Kidney (tissue), 22 donors: ENCODE measurements at places on chromosomes 3 and 15. TPM values are rescaled to one million over a fixed set of nuclear protein-coding genes. Genes with fewer than 3 reads are reported as not detected.

DNA sequence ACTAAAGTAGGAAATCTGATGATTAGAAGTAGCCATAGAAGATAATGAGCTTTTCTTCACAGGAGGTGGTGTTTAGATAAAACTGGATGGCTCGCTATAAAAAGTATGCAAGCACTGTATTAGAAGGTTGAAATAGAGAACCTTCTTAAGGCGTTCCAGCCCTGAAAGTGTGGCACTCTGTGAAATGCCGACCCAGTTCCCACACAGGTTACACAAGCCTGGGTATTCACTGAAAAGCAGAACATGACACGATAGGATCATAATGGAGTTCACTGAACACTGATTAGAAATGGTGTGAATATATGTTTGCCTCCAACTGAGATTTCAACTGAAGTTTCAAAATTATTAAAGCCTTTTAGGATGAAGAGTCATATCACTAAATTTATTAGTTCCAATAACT lies 15.0 kb upstream of the LRRC34 start:
- DNase-seq = no peak

The PIGZ gene
- polyA plus RNA-seq = 1.4 TPM

- DNase-seq = no peak
These were observed 159.5 kb downstream of the CD47 start for GRCh38 chr3:107931326-107931725.

- peak; percentile 7 for DNase-seq
These were observed 65.1 kb upstream of the KLF13 start for GRCh38 chr15:31261266-31262142.

GRCh38 chr15:101028321-101028720 lies 109.2 kb downstream of the LRRK1 start:
- no peak for DNase-seq

The MYZAP gene
- polyA plus RNA-seq = 6.1 TPM

GRCh38 chr15:32952901-32953532 lies 235.2 kb downstream of the GREM1 start:
- peak; percentile 81 for DNase-seq

The TRIM59 gene
- polyA plus RNA-seq = 0.84 TPM

- DNase-seq = no peak
These were observed 703.8 kb upstream of the NR2F2 start for GRCh38 chr15:95626501-95627361.

The GASK1A gene
- 2.3 TPM for polyA plus RNA-seq

GRCh38 chr15:79724312-79724711 lies 172.5 kb downstream of the MTHFS start:
- no peak for DNase-seq

The C15orf62 gene
- 0.47 TPM for polyA plus RNA-seq

DNA sequence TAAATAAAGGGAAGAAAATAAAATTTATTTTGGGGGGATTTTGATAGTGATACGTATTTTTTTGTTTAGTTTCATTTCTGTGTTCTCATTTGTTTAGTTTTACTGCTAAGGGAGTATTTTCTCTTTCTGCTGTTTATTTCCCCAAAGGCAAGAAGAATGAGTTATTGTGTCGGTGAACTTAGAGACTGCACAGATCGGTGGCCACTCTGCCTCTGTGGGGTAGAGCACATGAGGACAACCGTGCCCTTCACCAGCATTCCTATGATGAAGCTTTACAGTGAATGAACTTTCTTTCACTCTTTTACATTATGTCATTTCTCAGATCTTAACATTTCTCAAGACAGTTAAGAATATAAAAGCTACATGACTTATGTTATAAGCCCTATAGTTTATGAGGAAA lies 214.4 kb downstream of the OCA2 start:
- no peak for DNase-seq

The AADACL2 gene
- polyA plus RNA-seq = not detected

GRCh38 chr3:173553635-173554280 lies 156.2 kb downstream of the NLGN1 start:
- DNase-seq = no peak

GRCh38 chr3:146375219-146375618 lies 94.1 kb downstream of the PLSCR2 start:
- no peak for DNase-seq
